Type B pancreatic cell (in vitro differentiated cells): ENCODE measurements at places on chromosomes 12 and 14. TPM values are rescaled to one million over a fixed set of nuclear protein-coding genes. Genes with fewer than 3 reads are reported as not detected.

DNA sequence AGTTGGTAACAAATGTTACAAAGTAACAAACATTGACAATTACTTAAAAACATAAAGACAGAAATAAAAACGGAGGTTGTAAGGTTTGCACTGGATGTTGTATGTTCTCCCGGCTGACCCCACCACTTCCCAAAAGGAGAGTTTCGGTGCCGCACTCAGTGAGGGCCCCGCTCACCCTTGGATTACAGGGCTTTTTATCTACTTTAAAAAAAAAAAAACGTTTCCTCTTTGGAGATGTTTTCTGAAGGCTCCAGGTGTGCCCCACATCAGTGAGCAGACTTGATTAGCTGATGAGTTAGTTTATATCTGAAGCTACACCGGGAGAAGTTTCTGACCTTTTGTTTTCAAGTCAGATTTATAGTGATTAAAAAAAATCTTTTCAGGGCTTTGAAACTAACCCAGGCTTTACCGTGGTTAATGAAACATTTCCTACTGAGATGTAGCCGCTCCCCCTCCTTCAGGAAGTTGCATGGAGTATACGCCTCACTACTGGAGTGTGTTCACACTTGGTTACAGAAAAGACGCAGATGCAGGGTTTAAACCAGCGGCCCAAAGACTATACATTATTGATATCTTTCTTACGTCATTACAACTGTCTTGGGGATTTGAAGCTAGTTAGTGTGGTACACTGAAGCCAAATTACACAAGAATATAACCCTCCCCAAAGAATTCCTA, 38.0 kb upstream of the BCL7A start:
- no peak for DNase-seq

Gene CRIP1
- 5.1 and 15.4 TPM in 2 replicates for total RNA-seq

Gene NTF3
- total RNA-seq: 13.0 and 16.7 TPM in 2 replicates

Gene LBHD2
- not detected in 2 replicates for total RNA-seq

DNA sequence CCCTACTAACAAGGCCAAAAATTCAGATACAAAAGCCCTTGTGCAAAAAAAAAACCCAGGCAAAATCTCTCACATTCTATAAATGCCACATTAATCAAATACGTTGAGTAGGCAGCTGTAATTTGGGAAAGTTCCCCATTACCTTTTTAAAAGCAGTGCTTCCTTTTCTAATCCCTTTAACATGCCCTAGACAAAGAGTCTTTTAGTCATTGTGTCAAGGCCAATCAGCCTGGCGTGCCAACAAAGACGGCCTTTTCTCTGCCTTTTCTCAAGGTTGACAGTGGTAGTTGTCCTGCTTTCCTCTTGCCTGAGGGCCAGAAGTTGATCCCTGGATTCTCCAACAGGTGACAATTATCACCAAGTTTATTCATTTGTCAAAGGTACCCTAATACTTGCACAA, 62.5 kb upstream of the METAP2 start:
- DNase-seq: no peak

Gene DGKA
- 28.6 and 46.6 TPM in 2 replicates for total RNA-seq

GRCh38 chr12:22990501-22990900, 365.5 kb downstream of the ETNK1 start:
- DNase-seq: no peak

GRCh38 chr12:49550693-49551252, 11.9 kb downstream of the KCNH3 start:
- no peak for DNase-seq

Gene ERC1
- total RNA-seq: 62.8 and 83.5 TPM in 2 replicates

DNA sequence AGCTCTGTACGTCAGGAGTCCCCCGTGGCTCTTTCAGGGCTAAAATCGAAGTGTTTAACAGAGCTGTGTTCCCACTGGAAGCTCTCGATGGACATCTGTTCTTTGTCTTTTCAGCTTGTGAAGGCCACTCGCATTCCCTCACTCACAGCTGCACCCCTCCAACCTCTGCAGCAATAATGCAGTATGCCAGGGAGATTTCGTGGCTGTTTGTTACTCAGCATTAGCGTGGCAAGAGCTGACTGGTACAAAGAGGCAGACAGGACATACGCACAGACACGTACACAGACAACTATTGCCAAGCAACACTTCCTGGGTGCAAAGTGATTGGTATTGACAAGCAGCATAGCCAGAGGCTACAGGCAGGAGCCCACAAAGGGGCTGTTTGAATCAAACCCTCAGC, 11.8 kb upstream of the FBXO21 start:
- no peak for DNase-seq

DNA sequence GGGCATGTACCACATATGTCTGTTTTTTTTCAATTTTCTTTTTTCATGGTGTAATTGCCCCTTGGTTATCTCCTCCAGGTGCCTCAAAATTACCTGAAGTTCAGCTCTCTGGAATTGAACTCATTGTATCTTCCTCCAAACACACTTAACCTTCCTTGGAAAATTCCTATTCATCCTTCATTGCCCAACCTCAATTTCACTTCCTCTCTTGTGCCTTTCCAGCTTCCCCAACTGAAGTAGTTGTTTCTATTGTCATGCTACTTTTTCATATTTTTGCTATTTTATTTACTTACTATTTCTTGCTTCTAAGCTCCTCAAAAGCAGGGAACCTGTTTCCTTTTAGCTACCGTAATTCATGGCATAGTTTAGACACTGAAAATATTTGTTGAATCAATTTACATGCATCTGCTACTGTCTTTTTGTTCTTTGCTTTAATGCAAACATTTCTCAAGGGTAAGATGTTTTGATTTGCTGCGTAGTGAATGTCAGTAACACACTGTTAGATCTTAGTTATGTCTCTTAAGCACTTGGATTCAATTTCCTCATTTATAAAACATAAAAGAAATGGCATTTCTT, 37.0 kb upstream of the STXBP6 start:
- DNase-seq: no peak

- DNase-seq: no peak
Observed at GRCh38 chr14:74262076-74262475, 22.8 kb downstream of the VSX2 start.

- no peak for DNase-seq
Observed at GRCh38 chr12:93663006-93663728, 14.0 kb upstream of the CRADD start.

Gene RERGL
- total RNA-seq: 1.1 and 1.5 TPM in 2 replicates

DNA sequence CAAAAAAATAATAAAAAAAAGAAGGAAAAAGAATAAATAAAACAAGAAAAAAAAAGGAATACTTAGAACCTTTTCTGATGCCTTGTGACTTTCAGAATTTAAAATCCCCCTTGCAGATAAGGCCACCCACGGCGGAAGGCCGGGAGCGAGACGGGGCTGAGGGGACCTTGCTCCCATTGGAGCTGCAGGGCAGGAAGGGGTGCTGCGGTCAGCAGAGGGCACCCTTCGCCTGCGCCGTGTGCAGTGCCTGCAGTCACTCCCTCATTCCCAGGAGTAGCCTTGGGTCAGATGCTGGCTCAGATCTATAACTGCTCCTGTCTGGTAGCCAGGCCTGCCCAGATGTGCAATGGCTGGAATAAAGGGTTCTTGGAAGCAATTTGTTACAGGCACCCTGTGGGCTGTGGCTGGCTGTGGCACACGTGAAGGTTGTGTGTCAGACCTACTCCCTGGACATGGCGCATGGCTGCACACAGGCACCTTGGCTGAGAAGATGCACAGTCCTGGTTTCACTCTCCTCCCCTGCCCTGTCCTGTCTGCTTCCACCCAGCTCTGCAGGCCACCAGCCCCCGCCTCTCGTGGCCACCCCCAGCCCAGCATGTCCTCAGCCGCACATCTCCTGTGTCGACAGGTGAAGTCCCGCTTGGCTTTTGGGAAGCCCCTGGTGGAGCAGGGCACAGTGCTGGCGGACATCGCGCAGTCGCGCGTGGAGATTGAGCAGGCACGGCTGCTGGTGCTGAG, 13.4 kb upstream of the ALDH2 start:
- no peak for DNase-seq

Gene P2RX2
- 2.8 and 5.4 TPM in 2 replicates for total RNA-seq

DNA sequence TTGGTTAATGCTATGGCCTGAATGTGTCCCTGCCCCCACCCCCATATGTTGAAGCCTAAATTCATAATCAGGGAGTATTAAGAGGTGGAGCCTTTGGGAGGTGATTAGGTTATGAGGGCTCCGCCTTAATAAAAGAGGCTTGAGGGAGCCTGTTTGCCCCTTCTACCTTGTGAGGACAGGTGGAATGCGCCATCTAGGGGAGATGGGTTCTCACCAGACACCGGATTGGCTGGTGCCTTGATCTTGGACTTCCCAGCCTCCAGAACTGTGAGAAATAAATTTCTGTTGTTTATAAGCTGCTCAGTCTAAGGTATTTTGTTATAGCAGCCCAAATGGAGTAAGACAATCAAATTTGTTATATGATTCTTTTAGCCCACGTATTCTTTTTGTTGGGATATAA, 148.3 kb downstream of the PTCSC3 start:
- DNase-seq: no peak

GRCh38 chr12:87349681-87350080, 679.5 kb downstream of the C12orf50 start:
- no peak for DNase-seq

Gene LTBR
- 18.5 and 98.5 TPM in 2 replicates for total RNA-seq

Gene RTL1
- 1.5 and 5.4 TPM in 2 replicates for total RNA-seq

Gene IL31
- not detected in 2 replicates for total RNA-seq

Gene CFAP73
- total RNA-seq: 0.27 and 0.81 TPM in 2 replicates

Gene PLCZ1
- not detected in 2 replicates for total RNA-seq

Gene FOXM1
- 53.9 and 68.6 TPM in 2 replicates for total RNA-seq

- DNase-seq: no peak
Observed at GRCh38 chr12:14795028-14795448, 8.2 kb downstream of the WBP11 start.

DNA sequence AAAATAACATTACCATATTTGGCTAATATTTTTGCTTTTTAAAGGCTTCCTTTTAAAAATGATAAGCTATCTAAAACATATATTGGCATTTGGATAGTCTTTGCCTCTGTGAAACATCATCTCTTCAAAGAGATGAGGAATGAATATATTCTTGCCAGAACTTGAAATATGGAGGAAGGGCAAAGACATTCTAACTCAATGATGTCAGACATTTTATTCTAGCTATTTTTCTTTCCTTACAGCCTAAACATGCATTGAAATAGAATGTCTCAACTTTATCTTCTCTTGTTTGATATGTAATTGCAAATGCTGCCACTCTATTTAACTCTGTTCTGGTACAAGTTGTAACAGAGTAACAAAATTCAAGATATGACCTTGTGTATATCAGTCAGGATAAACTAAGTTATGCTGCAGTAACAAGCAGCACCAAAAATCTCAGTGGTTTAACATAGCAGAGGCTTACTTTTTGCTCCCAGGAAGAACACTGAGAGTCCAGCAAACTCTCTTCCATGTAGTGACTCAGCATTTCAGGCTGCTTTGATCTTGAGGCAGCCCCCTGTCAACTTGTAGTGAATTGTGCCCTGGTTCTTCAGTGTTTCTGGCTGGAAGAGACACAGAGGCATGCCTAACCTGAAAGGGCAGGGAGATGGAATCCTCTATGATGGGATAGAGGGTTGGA, 11.0 kb downstream of the IRAK3 start:
- no peak for DNase-seq

- DNase-seq: no peak
Observed at GRCh38 chr12:12481631-12482030, 81.0 kb downstream of the DUSP16 start.

- no peak for DNase-seq
Observed at GRCh38 chr14:41096131-41096530, 510.5 kb upstream of the LRFN5 start.

Gene PTCSC3
- total RNA-seq: not detected in 2 replicates
